Stimulated activated CD4-positive, alpha-beta T cell treated with anti-CD3 and anti-CD28 coated beads, Interleukin-1b, Interleukin-23, amount 100 ng/mL, for 48 hours (primary cell): ENCODE measurements at places on chromosomes 2 and 18.

GRCh38 chr2:136217996-136218395, 100.0 kb upstream of the CXCR4 start:
- no peak for DNase-seq

- no peak for DNase-seq
Measured at GRCh38 chr2:32810909-32811495, 135.8 kb upstream of the LTBP1 start.

GRCh38 chr2:223886726-223887125, 49.3 kb upstream of the AP1S3 start:
- no peak for DNase-seq

GRCh38 chr2:240356700-240357640, 78.5 kb upstream of the GPC1 start:
- DNase-seq = no peak

- no peak for DNase-seq
Measured at GRCh38 chr18:39839782-39840181, 2115.3 kb upstream of the PIK3C3 start.

DNA sequence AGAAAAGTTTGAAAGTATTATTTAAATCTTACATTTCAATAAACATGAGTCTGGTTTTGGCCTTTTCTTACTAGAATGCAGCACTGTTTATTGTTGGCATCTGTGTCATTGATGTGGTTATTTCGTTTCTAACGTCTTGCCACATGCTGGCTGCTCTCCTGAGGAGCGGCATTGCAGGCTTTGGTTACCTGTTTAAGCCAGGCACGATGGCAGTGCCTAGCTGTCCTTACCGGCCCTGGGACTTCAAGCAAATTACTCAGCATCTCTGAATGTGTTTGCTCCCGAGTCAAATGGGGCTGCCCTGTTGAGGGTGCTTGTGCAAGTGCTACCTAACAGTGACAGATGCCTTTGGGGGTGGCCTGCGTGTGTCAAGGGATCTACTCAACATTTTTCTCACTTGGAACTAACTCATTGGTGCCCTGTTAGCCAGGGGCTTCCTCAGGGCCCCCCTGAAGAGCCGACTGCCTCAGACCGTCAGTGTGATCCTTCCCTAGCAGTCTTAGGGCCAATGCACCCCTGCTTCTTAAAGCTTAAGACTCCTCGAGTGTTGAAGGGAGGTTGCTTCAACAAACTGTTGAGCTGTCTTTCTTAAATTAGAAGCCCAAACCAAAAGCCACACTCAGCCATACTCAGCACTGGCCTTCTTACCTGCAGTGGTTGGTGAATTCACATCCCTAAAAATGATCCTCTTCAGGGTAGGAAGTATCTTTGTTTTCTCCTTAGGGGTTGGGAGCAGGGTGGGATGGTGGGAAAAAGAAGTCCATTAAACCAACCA, 151.5 kb downstream of the NCK2 start:
- no peak for DNase-seq

GRCh38 chr2:236355911-236356310, 91.7 kb upstream of the ASB18 start:
- DNase-seq = no peak

DNA sequence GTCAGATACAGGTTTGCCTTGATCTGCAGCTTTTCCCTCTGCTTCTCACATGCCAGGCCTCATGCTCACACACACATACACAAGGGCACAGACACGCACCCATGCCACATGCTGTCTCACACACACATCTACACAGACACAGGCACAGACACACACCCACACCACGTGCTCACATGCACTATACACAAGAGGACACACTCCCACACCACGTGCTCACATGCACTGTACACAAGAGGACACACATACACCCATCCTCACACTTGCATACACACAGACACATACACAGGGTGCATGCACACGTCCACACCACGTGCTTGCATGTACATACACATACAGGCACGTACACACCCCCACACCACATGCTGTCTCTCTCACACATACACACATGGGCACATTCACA, 253.8 kb downstream of the ATAD2B start:
- no peak for DNase-seq

GRCh38 chr2:17235167-17235566, 283.1 kb downstream of the RAD51AP2 start:
- DNase-seq = no peak

DNA sequence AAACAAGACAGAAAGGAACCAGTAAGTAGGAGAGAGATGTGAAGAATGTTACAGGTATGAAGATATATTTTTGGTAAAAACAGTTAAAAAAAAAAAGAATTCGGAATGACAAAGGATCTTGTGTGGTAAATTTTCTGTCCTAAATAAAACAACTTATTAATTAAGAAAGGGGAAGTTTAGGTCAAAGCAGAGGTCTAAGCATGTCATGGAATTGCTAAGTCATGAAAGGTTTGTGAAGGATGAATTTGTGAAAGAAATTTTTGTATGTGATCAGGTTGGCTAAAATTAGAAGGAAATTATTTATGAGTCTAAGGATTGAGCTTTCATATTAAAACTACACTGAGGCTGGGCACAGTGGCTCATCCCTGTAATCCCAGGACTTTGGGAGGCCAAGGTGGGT, 11.1 kb upstream of the ALPG start:
- DNase-seq = no peak

- DNase-seq = no peak
Measured at GRCh38 chr2:48601349-48601748, 16.3 kb upstream of the GTF2A1L start.

DNA sequence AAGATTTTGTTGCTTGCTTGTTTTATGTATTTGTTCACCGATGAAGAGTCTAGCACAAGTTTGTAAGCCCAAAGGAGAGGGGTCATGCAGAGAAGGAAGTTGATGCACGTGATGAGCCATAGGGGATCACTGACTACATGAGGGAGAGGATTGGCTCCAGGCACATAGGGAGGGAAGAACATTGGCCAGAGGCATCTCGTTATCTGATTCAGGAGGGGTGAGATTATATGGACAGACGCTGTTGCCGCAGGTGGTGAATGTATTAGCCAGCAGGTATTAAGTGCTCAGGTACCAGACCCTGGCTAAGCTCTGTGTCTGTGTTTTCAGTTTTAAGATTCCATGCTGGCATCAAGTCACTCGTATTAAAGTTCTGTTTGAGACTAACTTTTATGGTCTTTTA, 91.8 kb upstream of the CHST9 start:
- no peak for DNase-seq

- peak; percentile 50 for DNase-seq
Measured at GRCh38 chr2:239035361-239035814, 187.5 kb downstream of the TWIST2 start.

- no peak for DNase-seq
Measured at GRCh38 chr2:159185401-159186130, 100.9 kb downstream of the WDSUB1 start.

DNA sequence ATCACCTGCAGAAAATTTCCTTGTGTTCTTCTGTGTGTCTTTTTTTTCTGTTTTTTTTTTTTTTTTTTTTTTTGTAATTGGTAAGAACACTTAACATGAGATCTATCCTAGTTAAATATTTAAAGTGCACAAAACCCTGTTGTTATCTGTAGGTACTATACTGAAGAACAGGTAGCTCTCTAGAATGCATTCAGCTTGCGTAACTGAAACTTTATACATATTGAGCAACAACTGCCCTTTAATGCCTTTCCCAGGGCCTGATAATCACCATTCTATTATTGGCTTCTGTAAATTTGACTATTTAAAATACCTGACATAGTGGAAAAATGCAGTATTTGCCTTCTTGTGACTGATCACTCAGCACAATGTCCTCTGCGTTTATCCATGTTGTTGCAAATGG, 701.8 kb downstream of the SUCLG1 start:
- DNase-seq = no peak

DNA sequence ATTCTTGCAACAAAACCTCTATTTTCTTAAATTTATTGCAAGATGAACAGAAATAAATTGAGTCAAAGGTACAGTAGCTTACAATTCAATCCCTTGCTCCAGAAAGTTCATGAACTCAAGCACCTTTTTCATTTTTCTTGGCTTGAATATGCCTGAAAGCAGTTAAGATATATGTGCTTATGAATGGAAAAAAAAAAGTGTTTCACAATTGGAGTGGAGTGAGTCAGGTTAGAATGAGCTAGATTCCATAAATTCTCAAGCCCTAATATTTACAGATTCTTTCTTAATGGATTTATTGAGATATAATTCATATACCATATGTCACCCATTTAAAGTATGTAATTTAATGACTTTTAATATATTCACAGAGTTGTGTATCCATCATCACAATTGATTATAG, 39.6 kb upstream of the NEMP2 start:
- no peak for DNase-seq

DNA sequence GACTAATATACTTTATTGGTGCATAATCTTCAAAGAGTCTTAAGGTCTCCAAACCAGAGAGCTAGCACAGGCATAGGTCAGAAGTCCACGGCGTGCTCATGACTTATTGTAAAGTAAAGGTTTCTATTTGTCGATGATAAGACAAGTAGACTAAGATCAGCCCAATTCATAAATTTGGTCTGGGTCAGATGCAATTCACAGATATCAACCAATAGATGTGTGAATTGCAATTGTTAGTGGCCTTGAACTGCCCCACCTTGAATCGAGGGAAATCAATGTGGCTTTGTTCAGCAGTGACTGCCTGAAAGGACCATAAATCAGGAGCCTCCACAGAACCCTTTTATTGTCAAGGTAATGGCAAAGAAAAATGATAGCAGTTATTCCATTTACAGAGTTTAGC, 39.1 kb upstream of the CPS1 start:
- no peak for DNase-seq

- peak; percentile 67 for DNase-seq
Measured at GRCh38 chr2:9739531-9739964, 103.7 kb upstream of the TAF1B start.

- DNase-seq = no peak
Measured at GRCh38 chr2:12155303-12156051, 409.0 kb downstream of the LPIN1 start.

DNA sequence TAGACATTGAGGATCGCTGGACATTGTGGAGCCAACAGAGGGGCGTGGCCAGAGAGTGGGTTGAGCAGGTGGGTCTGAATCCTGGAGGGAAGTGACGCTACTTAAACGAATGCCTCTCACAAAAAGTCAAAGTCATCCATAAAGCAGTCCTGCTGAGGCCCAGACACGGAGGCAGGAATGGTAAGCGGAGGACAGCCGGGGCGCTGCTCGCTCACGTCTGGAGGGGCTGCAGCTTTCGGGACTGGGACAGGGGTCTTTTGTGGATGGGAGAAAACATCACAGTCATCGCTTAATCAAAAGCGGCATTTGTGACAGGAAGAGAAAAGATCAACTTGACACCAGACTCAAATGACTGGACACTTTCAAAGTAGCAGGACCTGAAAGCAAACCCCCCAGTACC, 88.4 kb downstream of the PTGR3 start:
- no peak for DNase-seq

DNA sequence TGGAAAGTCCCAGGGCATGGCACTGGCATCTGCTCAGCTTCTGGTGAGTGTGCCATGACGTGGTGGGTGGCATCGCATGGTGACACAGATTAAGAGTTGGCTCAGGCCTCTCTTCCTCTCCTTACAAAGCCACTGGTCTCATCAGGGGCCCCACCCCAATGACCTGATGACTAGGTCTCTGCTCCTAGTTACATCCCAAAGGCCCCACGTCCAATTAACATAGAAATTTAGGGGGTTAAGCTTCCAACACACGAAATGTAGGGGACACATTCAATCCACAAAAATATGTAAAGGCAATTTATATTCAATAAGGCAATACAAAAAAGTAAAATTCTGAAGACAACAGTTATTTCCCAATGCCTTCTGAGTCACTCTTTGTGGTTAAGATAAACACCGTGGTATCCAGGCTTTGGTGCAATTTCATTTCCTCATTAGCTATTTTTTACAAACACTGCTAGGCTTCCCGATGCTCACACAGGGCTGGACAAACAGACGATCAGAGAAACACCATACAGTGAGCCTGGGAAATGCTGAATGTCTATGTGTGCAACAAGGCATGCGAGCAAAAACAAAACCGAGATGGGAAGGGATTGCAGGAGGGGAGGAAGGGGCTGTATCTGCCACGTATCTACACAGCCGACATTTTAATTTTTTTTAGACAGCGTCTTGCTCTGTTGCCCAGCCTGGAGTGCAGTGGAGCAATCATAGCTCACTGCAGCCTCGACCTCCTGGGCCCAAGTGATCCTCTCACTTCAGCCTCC, 67.2 kb downstream of the MBP start:
- DNase-seq = peak; percentile 60

DNA sequence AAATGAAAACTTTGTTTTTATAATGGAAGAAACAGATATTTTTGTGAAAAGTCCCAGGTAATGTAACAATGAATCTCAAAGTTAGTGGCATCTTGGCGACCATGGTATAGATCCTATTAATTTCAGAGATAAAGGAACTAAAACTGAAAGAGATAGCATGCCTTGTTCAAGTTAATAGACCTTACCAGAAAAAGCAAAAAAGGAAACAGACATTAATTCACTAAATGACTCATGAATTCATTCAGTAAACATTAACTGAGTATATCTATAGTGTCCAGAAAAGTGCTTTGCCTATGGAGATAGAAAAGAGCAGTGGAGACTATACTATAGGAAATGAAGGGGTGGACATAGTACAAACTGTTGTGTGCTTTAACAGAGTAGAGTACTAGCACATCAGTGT, 763.3 kb downstream of the TRIB2 start:
- DNase-seq = no peak
